ENCODE measurements at places on chromosomes 2 and 18.

DNA sequence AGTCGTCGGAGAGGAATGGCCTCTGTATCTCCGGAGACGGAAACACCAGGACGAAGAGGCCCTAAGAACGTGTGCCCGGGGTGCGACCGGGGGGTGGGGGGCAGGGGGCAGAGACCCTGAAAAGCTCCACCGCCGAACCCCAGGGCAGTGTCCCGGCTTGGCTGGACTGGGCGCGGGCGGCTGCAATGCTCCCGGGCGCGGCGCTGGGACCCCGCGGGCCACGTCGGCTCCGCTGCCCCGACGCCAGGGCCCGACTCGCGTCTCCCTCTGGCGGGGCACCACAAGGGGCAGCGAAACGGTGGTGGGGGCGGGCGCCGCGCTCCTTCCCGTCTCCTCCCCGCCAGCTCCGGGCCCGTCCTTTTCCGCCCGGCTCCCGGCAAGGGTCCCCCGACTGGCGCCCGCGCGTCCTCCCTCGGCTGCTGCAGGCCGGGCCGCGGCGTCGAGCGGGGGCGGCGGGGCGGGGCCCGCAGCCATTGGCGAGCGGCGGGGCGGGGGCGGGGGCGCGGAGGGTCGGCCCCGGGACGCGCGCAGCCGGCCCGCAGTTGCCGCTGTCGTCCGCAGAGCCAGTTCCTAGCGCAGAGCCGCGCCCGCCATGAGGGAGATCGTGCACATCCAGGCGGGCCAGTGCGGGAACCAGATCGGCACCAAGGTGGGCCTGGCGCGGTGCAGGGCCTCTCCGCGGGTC lies at the start of gene TUBB6:
Gene TUBB6 (plus strand): TSS at position 541 of the 685 bp plus-strand sequence. CDS start 52 bp downstream, at position 593.
- ATAC-seq: peak; percentile 75

DNA sequence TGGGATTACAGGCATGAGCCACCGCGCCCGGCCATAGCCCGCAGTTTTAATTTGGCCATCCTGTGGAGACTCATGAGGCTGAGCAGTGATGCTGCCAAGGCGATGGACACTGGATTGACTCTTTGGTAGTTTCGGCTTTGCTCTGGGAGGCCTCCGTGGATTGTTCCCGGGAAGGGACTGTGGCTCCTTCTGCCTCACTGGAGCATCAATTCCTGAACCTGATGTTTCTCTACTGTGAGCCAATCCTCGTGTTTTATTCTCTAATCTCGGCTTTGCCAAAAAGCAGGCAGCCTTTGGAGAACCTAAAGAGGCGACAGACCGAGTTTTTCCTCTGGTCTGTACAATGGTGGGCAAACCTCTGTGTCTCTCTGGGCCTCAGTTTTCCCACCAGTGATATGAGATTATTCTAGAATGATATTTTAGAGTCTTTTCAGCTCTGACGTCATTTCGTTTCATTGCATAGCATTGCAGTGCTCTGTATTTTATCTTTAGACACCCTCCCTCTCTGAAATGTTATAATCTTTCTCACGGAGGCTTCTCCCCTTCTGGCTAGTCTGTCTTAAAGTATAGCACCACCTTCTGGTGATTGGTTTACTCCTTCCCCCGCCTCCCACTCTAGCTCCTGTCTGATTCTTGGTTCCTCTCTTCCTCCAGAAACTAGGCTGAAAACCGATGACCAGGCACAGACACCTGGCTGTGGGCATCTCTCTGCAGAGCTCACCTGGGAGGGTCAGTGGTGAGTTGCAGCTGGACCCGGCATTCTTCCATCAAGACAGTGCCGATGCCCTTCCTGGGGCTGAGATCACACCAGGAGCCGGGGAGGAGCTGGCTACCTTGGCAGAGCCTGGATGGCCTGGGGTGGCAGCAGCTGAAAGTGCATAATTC lies 341.3 kb downstream of the MYCN start:
- ATAC-seq: no peak

DNA sequence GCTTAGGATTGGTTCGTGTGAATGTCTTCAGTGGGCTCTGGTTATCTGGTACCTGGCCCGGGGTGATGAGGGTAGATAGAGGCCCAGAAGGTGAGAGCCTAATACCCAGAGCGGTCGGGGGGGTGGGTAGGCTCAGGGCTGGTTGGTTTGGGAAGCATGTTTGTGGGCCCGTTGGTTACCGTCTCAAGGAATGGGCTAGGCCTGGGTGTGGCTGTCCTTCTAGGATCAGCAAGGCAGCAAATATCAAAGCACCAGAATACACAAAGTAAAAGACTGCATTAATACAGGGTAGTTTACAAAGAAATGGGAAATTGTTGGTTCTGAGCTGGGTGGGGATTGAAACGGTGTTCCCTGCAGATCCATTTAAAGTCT lies 6.0 kb upstream of the IL1R2 start:
- ATAC-seq: no peak

GRCh38 chr2:65340898-65341681 lies 91.3 kb downstream of the SPRED2 start:
- no peak for ATAC-seq

DNA sequence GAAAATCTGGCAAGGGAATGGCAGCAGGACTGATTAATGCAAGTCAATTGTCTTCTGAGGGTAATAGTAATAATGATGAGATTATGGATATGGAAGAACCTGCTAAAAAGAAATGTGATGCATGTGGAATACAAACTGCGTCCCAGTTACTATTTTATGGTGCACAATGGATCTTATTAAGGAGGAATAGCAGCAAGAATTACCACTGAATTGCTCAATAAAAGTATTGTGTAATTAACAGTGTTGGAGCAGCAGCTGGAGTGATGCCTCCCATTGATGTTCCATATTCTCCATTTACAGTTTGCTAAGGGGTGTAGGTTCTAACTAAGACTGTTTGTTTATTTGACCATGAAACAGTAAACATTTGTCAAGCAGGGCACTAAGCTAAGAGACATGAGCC lies 167.9 kb downstream of the HRH4 start:
- no peak for ATAC-seq

- no peak for ATAC-seq
Measured at GRCh38 chr2:237405006-237405559, 8.9 kb downstream of the COL6A3 start.

- ATAC-seq: no peak
Measured at GRCh38 chr2:111155610-111156009, 34.9 kb downstream of the BCL2L11 start.

GRCh38 chr2:217945530-217945929 lies 57.3 kb downstream of the TNS1 start:
- no peak for ATAC-seq

DNA sequence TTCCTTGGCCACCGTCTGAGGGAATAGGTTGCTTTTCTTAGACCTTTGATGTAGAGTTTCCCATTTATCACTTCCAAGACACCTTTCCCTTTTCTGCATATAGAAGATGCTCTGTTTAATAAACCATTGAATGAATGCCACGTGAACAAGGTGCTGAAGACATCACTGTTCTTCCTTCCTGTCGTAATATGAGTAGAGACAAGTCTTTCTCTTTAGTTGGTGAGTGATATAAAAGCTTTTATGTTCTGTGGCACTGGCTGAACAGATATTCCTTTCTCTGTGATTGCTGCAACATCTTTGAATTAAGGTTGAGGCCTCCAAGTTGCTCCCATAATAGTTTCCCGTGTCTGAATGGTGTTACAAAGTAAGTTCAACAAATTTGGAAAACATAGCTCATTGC lies 38.7 kb downstream of the TTC39C start:
- no peak for ATAC-seq

DNA sequence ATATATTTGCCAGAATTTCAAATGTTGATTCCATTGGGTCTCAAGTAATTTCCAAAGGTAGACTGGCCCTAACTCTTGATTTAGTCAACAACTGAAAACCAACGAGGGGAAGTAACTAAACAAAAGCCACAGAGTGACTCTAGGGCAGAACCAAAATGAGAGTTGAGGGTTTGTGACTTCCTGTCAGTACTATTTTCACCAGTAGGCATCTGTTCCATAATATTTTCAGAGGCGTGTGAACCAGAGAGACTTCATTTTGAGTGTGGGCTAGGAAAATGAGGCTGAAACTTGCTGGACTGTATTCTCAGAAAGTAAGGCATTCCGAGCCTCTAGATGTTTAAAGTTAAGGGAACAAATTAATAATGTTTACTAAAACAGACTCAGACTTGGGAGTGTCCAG lies 70.6 kb downstream of the GDF7 start:
- ATAC-seq: peak; percentile 51

DNA sequence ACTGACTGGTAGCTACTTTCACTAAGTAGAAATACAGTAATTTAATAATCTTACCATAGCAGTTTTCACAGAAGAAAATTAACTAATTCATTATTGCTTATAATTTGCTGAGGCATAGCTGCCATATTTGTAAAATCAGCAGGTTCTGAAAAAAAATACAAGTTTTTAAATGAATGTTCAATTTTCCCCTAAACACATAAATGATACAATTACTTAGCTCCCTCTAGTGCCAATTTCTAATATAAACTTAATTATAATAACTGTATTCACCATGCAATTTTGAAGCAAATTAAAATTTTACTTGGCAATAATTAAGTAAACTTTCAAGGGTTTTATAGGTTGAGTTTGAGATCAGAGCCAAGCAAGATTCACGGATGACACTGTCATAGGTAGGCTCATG lies 1321.6 kb upstream of the ACVR2A start:
- ATAC-seq: no peak

DNA sequence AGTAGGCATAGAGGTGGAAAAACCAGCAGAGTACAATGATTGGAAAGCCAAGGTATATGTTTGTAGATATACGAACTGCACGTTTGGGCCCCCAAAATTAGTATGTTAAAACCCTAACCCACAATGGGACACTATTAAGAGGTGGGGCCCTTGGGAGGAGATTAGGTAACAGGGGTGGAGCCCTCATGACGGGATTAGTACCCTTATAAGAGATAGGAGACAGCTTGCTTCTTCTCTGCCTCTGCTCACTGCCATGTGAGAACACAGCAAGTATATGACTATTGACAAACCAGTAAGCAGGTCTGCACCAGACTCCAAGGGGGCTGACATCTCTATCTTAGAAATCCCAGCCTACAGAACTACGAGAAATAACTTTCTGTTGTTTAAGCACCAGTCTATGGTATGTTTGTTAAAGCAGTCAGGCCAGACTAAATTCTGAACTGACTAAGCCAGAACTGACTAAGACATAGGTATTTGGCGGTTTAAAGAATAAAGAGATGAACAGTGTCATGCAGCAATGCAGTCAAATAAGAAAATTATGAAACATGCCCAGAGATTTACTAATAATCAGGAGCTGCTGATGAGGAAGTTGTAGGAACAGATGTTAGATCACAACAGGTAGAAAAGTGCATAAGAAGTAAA lies 182.9 kb downstream of the DYM start:
- ATAC-seq: no peak

GRCh38 chr2:231034291-231034882 lies 2.9 kb upstream of the C2orf72 start:
- ATAC-seq: peak; percentile 74

- ATAC-seq: no peak
Measured at GRCh38 chr2:8364668-8365067, 317.2 kb upstream of the ID2 start.

GRCh38 chr2:215755641-215756345 lies 257.6 kb downstream of the MREG start:
- ATAC-seq: no peak

DNA sequence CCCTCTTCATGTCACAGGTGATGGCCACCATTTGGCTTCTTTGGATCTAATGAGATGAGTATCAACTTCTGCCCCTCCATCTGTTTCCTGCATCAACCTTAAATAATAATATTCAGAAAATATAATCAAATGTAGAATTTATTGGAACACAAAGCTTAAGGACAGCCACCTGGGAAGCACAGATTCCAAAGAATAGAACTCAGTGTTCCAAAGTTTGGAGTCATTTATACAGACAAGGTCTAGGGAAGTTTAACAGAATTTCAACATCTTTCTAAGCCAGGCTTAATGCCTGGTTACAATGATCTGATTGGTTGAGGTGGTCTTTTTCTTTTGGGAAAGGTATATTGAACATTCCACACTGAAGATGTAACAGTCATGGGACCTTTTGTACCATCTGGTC lies 218.0 kb upstream of the PIEZO2 start:
- no peak for ATAC-seq

- no peak for ATAC-seq
Measured at GRCh38 chr2:85114586-85115330, 18.4 kb upstream of the TCF7L1 start.

GRCh38 chr2:136116813-136117390 lies 1.0 kb downstream of the CXCR4 start:
- peak; percentile 51 for ATAC-seq

DNA sequence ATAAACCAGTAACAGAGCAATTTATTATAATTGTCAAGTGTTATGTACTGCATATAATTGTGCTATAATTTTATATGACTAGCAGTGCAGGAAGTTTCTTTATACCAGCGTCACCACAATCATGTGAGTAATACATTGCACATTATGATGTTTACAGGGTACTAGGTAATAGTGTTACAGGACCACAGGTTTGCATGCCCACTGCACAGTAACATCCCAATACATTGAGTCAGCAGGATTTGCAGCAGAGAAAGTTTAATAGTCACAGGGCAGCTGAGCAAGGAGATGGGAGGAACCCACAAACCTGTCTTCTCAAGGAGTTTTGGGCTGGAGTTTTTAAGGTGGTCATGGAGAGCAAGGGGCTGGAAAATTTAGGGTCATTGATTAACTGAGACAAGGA lies 1042.9 kb upstream of the ACVR2A start:
- ATAC-seq: no peak

- no peak for ATAC-seq
Measured at GRCh38 chr2:216678813-216679657, 16.3 kb downstream of the IGFBP5 start.

- ATAC-seq: no peak
Measured at GRCh38 chr2:215540658-215541057, 104.8 kb upstream of the FN1 start.

DNA sequence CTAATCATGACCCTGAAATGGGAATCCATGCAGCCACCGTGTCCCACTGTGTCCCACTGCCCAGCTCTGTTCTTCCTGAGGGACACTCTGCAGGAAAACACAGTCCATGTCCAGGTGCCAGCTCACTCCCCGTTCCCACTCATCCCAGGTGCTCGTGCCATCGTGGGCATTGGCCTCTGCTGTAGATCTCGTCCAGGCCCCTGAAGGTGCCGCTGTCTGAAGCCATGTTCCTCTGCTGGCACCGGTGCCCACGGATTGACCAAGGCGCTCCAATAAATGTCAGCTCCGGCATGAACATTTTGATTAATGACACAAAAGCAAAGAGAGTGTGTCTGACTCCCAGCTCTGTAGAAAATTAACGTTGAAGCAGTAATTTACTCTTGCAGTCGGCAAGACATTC lies 280.1 kb upstream of the SALL3 start:
- ATAC-seq: no peak

GRCh38 chr2:191274413-191274815 lies 29.2 kb downstream of the MYO1B start:
- peak; percentile 75 for ATAC-seq

DNA sequence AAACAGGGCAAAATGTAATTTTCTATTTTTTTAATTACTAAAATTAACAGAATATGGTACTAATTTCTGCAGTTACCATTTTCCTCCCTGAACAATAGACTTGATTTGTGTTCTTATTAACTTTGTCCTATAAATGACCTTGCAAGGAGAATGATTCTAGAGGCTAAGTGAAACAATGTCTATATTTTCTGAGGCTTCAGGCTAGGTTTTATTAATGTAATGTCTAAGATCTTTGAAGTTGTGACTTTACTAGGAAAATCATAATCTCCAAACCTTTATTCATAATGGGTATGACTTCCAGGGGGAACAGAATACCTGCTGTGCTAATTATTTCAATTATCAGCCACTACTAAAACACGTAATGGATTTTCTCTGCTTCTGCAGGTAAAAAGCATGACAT lies 94.4 kb downstream of the TAF4B start:
- ATAC-seq: no peak

All from stimulated activated memory B cell treated with anti-CD40 and anti-IgM and Interleukin-4, amounts not matched to agents 10 μg/mL and 1 μg/mL and 100 μg/mL, for 72 hours (primary cell).